ENCODE measurements at places on chromosomes 5 and 9. TPM values are rescaled to one million over a fixed set of nuclear protein-coding genes. Genes with fewer than 3 reads are reported as not detected.

The NAIP gene
- total RNA-seq = 16.4 TPM

- DNase-seq = no peak
- H3K27ac ChIP-seq = no peak overlapping the region
- H3K27me3 ChIP-seq = no peaks in the 10 kb centered on the region
- no peak overlapping the region for H3K4me3 ChIP-seq
- H3K4me1 ChIP-seq = no peaks in the 10 kb centered on the region
These were observed 44.5 kb upstream of the PRSS3 start for GRCh38 chr9:33750839-33751339.

DNA sequence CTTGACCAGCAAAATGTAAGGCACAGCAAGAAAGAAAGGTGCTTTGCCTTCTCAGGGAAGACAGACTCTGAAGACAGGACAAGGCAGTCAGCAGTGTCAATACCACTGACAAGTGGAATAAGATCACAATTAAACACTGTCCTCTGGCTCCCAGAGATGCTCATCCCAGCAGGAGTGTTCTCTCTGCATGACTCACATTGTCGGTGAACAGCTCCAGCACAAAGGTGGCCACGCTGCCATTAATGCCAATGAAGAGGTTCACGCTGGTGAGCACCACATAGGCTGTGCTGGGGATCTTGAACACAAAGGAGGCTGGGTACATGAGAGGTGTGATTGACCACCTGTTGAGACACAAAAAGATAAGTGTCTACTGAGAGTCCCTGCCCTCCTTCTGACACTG, 31.9 kb downstream of the NIPSNAP3B start:
- no peak overlapping the region for H3K4me3 ChIP-seq
- no peak overlapping the region for H3K27ac ChIP-seq
- H3K4me1 ChIP-seq = no peaks in the 10 kb centered on the region

DNA sequence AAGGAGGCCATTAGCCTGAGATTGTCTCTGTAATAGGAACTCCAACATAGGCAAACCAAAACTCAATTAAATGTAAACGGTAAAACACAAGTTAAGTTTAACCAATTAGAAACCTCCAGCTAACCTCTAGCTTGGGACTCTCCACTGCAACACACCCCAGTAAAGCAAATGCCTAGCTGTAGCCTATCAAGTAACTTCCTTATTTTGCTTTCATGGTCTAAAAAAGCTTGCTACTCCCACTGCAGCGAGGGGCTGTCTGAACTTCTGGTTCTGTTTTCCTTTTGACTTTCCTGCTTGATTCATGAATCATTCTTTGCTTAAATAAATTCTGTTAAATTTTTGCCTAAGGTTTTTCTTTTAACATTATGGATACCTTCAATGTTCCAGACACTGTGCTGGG, 24.4 kb upstream of the C5orf46 start:
- no peak overlapping the region for H3K27ac ChIP-seq
- no peaks in the 10 kb centered on the region for H3K27me3 ChIP-seq
- no peaks in the 10 kb centered on the region for H3K4me1 ChIP-seq

The CSNK1G3 gene
- 37.1 TPM for total RNA-seq

The NPR3 gene
- total RNA-seq = 23.9 TPM

The ANKRD18B gene
- 3.4 TPM for total RNA-seq

GRCh38 chr5:180792287-180792964, 10.2 kb downstream of the MGAT1 start:
- no peak for DNase-seq
- H3K27me3 ChIP-seq = no peaks in the 10 kb centered on the region
- no peak overlapping the region for H3K4me3 ChIP-seq
- H3K36me3 ChIP-seq = peaks cover 4% of the 10 kb centered on the region
- no peaks in the 10 kb centered on the region for H3K4me1 ChIP-seq

DNA sequence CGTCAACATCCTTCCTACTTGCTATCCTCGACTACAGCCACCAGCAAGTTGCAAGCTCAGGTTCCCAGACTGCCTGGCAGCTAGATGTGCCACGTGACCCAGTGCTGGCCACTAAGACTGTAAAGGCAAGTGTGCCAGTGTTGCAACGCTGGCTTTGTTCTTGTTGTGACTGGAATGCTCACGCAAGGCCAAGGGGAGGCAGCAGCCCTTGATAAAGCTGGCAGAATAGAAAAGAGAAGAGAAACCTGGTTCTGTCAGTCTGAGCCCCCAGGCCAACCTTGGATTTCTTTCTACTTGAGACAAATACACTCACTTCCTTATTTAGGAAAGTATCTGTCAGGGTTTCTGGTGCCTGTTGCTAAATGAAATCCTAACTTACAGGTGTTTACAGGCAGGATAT, 113.0 kb downstream of the KLHL3 start:
- H3K4me1 ChIP-seq = peaks cover 4% of the 10 kb centered on the region
- no peak overlapping the region for H3K4me3 ChIP-seq
- H3K27ac ChIP-seq = peak overlapping the region; percentile 38
- no peaks in the 10 kb centered on the region for H3K36me3 ChIP-seq
- H3K27me3 ChIP-seq = no peaks in the 10 kb centered on the region

DNA sequence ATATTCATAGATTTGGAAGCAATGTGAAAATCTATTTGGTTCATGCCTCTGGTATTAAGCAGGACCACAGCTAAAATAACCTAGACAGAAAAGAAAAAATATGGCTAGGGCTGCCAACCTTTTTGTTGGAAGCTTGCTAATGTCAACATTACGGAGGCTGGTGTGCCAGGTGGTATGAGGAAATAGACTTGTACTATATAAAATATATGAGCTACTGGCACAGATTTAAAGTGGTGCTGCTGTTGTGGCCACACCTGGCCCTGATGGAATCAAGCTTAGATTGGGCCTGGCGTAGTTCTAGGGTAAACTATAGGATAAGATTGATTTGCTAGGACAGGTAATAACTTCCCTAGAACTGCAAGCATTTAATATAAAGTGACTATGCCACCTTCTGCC, 10.6 kb upstream of the PARP8 start:
- peaks cover 3% of the 10 kb centered on the region for H3K4me1 ChIP-seq
- H3K36me3 ChIP-seq = no peaks in the 10 kb centered on the region
- H3K4me3 ChIP-seq = no peak overlapping the region
- peak overlapping the region; percentile 68 for H3K27ac ChIP-seq

The IL5 gene
- not detected for total RNA-seq

The RANBP3L gene
- 17.7 TPM for total RNA-seq

The TNFSF8 gene
- total RNA-seq = 2.4 TPM

DNA sequence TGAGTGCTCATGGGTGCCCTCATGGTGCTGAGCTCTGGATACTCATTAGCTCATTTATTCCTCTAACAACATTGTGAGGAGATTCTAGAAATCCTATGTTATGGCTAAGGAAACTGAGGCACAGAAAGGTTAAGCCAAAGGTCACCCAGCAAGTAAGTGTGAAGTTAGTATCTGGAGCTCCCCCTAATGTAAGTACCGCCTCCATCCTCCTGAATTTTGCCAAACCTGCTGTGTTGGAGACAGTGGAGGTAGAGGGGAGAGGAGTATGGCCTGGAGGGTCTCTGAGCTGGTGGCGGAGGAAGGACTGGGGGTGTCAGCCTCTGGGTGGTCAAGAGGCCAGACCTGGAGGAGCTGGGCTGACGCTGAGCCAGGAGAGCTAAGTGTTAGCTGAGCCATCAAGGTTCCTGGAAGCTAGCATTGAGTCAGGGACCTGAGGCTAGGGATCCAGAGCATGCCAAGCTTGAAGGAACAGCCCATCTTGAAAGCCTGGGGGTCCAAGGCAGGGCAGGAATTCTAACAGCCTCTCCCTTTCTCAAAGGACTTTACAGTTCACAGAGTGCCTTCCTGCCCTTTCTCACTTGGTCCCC, 114.8 kb downstream of the RGS3 start:
- no peaks in the 10 kb centered on the region for H3K27me3 ChIP-seq
- DNase-seq = no peak

The PCDHGA12 gene
- 3.8 TPM for total RNA-seq

DNA sequence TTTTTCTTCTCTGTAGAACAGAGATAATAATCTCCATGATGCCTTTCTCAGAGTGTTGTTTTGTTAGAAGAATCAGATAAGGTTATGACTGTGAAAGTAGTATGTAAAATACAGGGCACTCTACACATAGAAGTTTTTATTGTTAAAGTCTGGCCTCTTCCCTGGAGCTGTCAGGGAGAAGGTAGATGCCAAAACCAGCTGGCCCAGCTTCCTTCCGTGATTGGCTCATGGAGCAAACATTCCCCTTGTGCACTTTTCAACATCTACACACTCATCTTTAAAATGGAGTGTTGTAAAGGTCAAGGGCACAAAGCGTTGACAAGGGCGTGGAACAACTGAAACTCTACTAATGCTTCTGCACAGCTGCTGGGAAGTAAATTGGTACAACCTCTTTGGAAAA, 7.4 kb upstream of the RNF183 start:
- no peaks in the 10 kb centered on the region for H3K4me1 ChIP-seq
- no peak overlapping the region for H3K4me3 ChIP-seq
- H3K27ac ChIP-seq = no peak overlapping the region
- peak; percentile 8 for DNase-seq

The PALM2AKAP2 gene
- 0.62 TPM for total RNA-seq

The SPATA31C1 gene
- total RNA-seq = not detected

- no peak for DNase-seq
- H3K27me3 ChIP-seq = no peaks in the 10 kb centered on the region
- H3K4me3 ChIP-seq = no peak overlapping the region
These were observed 419.6 kb downstream of the EFNA5 start for GRCh38 chr5:107251151-107251550.

The DEPDC1B gene
- 1.8 TPM for total RNA-seq

The C5orf34 gene
- 4.5 TPM for total RNA-seq

The PHYHD1 gene
- total RNA-seq = 50.9 TPM

The GFI1B gene
- not detected for total RNA-seq

- no peaks in the 10 kb centered on the region for H3K36me3 ChIP-seq
- H3K4me3 ChIP-seq = no peak overlapping the region
- H3K27ac ChIP-seq = no peak overlapping the region
- DNase-seq = no peak
These were observed 117.7 kb downstream of the STARD4 start for GRCh38 chr5:111394586-111394985.

GRCh38 chr9:129318121-129319075, 140.3 kb upstream of the IER5L start:
- no peaks in the 10 kb centered on the region for H3K36me3 ChIP-seq
- no peak overlapping the region for H3K4me3 ChIP-seq
- peaks cover 8% of the 10 kb centered on the region for H3K4me1 ChIP-seq
- no peaks in the 10 kb centered on the region for H3K27me3 ChIP-seq
- peak overlapping the region; percentile 89 for H3K27ac ChIP-seq
- no peak for DNase-seq

The NOP16 gene
- 10.8 TPM for total RNA-seq

The CDH10 gene
- total RNA-seq = 1.1 TPM

DNA sequence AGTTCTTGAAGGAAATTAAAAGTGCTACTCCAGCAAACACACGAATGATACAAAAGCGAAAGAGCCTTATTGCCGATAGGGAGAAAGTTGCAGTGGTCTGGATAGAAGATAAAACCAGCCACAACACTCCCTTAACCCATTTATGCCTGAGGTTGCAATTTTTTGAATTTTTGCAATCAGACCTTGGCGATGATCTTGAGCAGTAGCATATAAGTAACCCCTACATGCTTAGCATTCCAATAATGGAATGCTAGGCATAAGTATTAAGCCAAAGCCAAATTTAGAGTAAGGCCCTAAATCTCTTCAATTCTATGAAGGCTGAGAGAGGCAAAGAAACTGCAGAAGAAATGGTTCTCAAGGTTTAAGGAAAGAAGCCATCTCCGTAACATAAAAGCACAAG, 153.5 kb downstream of the SLC28A3 start:
- no peak for DNase-seq
- no peaks in the 10 kb centered on the region for H3K36me3 ChIP-seq
- no peak overlapping the region for H3K4me3 ChIP-seq
- no peaks in the 10 kb centered on the region for H3K4me1 ChIP-seq

- H3K27me3 ChIP-seq = peaks cover 9% of the 10 kb centered on the region
- no peak for DNase-seq
These were observed 15.7 kb downstream of the PAEP start for GRCh38 chr9:135577256-135577655.

- no peaks in the 10 kb centered on the region for H3K36me3 ChIP-seq
- no peaks in the 10 kb centered on the region for H3K4me1 ChIP-seq
- H3K27ac ChIP-seq = no peak overlapping the region
- DNase-seq = no peak
- no peaks in the 10 kb centered on the region for H3K27me3 ChIP-seq
These were observed 16.2 kb upstream of the SHOC1 start for GRCh38 chr9:111810908-111811307.

DNA sequence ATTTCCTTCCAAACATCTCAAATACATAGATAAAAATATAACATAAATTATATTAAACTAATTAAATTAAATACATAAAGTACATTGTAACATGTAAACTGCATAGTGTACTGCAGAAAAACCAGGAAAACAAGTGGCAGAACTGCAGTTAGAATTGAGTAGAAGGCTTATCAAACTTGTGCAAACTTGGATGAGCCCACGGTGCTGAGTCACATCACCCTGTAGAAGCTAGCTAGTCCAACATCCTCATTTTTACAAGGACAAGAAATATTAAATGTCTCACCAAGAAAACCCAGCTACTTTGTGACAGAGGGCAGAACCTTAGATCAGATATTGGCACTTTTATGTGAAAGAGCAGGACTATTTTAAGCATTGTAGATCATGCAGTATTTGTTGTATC, 807.9 kb upstream of the NUDT12 start:
- no peak overlapping the region for H3K27ac ChIP-seq
- no peaks in the 10 kb centered on the region for H3K27me3 ChIP-seq
- no peak for DNase-seq
- no peaks in the 10 kb centered on the region for H3K4me1 ChIP-seq
- no peak overlapping the region for H3K4me3 ChIP-seq
- H3K36me3 ChIP-seq = no peaks in the 10 kb centered on the region

DNA sequence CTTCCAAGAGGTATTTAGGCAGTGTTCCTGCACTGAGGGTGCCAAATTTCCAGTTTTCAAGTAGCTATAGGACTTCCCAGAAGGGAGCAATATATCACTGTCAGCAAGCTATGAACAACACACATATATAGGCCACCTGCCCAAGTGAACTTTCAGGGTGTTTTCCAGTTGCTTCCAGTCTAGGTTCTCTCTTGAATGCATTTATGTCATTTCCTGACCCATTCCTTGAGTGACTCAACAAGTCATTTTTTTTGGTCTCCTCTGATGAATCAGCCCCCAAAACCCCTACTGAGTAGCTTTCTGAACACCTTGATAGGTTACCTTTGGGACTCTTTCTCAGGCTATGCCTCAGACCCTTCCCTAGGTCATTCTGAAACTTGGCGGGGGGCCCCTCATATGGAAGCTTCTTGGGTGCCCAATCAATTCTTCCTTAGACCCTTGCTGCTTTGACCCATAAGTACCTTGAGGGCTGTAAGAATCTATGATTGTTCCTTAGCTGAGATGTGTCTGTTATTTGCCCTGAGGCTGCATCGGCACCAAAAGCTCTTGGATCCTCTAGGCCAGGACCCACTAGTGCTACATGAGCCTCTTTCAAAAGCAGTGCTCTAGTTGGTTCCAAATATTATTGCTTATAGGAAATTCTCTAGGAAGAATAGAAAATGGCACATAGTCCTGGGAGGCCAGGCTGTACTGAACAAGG, 12.4 kb downstream of the DNAJB5 start:
- no peaks in the 10 kb centered on the region for H3K4me1 ChIP-seq
- no peak overlapping the region for H3K4me3 ChIP-seq
- H3K27me3 ChIP-seq = no peaks in the 10 kb centered on the region
- H3K36me3 ChIP-seq = no peaks in the 10 kb centered on the region
- no peak for DNase-seq

- H3K4me1 ChIP-seq = no peaks in the 10 kb centered on the region
- H3K4me3 ChIP-seq = no peak overlapping the region
- no peaks in the 10 kb centered on the region for H3K27me3 ChIP-seq
These were observed 14.8 kb downstream of the PIP5K1B start for GRCh38 chr9:68719847-68720246.

The PCDHGB7 gene
- total RNA-seq = 7.0 TPM

Measured in prostate gland (tissue), 2 donors.